ENCODE measurements at places on chromosomes 1 and 21. TPM values are rescaled to one million over a fixed set of nuclear protein-coding genes. Genes with fewer than 3 reads are reported as not detected.

The AMY1B gene
- total RNA-seq, result not detected

The BATF3 gene
- not detected for total RNA-seq

The VPS26C gene
- 80.5 TPM for total RNA-seq

GRCh38 chr1:248361121-248361715 lies at the start of gene OR2T4:
Gene OR2T4, plus strand, starts transcription at chr1:248361665. Its CDS starts 0 bp downstream, at chr1:248361665.
- H3K27ac ChIP-seq, result no peak within 1 kb of the TSS
- no peaks in the 10 kb centered on the region for H3K27me3 ChIP-seq
- H3K36me3 ChIP-seq, result no peaks in the 10 kb centered on the region
- no peak for DNase-seq
- no peaks in the 10 kb centered on the region for H3K4me1 ChIP-seq

DNA sequence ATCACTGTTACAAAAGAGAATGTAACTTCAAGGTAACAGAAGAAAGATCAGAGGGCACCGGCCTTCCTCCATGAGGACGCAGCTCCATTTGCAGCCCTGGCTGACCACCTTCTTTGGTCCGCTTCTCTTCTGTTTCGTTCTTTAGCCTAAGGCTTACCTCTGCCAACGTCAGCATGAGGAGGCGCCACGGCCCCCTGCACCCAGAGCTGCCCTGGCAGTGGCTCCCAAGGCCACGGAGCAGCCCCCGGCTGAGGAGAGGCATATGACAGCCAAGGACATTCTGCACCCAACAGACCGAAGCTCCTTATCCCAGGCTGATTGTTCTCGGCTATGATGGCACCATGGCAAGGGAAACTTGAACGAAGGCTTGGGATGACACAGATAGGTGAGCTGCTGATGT lies 250.3 kb downstream of the TOMM20 start:
- no peak overlapping the region for H3K27ac ChIP-seq
- no peak for DNase-seq
- no peaks in the 10 kb centered on the region for H3K4me1 ChIP-seq
- no peaks in the 10 kb centered on the region for H3K36me3 ChIP-seq
- no peaks in the 10 kb centered on the region for H3K27me3 ChIP-seq
- no peak overlapping the region for H3K4me3 ChIP-seq

- no peak overlapping the region for H3K4me3 ChIP-seq
- no peaks in the 10 kb centered on the region for H3K27me3 ChIP-seq
- no peaks in the 10 kb centered on the region for H3K36me3 ChIP-seq
- peaks cover 27% of the 10 kb centered on the region for H3K4me1 ChIP-seq
Measured at GRCh38 chr1:178262120-178262500, 168.2 kb downstream of the RASAL2 start.

DNA sequence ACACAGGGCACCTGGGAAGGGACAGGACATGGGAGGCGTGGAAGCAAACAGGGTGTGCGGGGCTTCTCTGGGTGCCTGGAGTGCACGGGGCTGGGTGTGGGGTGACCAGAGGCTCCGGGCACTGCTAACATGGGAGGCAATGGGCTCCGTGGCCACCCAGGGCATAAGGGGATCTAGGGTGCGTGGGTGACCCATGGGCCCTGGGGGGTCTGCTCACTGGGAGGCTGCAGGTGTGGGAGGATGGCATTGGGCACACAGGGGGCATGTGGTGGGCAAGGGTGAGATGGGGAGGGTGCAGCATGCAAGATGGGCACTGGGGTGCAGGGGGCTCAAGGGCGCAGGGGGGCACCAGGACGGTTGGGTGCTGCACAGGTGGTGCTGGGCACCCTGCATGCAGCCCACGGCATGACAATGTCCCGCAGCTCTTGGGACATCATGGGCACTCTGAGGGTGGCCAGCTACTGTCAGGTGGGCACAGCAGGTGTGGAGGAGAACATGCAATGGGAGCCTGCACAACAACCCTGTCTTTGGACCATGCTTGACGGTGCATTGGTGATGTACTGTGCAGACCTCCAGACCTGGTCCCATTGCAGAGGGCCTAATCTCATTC lies 15.1 kb downstream of the TRIM11 start:
- no peak overlapping the region for H3K4me3 ChIP-seq
- no peak for DNase-seq
- no peak overlapping the region for H3K27ac ChIP-seq
- no peaks in the 10 kb centered on the region for H3K27me3 ChIP-seq
- no peaks in the 10 kb centered on the region for H3K4me1 ChIP-seq

DNA sequence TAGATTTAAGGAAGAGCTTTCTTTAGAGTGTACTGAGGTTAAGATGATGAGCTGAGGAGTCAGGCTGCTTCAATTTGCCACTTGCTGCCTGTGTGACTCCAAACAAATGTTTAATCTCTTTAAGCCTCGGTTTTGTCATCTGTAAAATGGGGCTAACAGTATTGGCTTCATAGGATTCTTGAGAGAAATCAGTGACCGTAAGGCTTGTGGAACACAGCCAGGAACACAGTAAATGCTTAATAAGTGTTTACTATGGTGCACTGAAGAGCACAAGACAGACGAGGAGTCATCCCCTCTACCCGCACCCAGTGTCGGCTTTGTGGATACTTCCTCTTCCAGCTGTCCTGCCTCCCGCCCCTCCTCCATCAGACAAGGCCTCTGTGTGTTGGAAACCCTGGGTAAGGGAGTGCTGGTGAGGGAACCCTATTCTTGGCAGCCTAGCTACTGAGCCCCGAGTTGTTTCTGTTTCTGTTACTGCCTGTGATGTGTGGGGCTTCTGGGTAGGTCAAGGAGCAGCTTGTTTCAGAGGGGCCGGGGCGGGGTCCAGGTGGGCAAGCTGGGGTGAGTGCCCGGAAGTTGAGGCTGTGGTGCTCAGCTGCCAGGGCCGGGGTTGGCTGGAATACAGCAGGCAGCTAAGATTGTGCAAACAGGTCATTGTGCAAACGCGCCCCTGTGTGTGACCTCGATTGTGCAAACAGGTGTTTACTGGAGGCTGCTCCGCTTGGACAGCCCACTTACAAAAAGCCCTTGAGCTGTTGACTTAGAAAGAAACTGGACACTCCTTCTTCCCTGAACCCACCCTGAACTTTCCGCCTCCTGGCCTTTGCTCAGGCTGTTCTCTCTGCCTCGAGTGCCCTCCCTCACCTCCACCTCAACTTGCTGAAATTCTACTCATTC lies 4.0 kb upstream of the CSF3R start:
- no peak overlapping the region for H3K4me3 ChIP-seq
- DNase-seq, result no peak
- no peaks in the 10 kb centered on the region for H3K36me3 ChIP-seq
- no peaks in the 10 kb centered on the region for H3K27me3 ChIP-seq

GRCh38 chr1:216894494-216894893 lies 171.3 kb upstream of the ESRRG start:
- DNase-seq, result no peak
- H3K27ac ChIP-seq, result no peak overlapping the region
- H3K36me3 ChIP-seq, result no peaks in the 10 kb centered on the region
- peaks cover 17% of the 10 kb centered on the region for H3K4me1 ChIP-seq
- no peak overlapping the region for H3K4me3 ChIP-seq
- H3K27me3 ChIP-seq, result no peaks in the 10 kb centered on the region

DNA sequence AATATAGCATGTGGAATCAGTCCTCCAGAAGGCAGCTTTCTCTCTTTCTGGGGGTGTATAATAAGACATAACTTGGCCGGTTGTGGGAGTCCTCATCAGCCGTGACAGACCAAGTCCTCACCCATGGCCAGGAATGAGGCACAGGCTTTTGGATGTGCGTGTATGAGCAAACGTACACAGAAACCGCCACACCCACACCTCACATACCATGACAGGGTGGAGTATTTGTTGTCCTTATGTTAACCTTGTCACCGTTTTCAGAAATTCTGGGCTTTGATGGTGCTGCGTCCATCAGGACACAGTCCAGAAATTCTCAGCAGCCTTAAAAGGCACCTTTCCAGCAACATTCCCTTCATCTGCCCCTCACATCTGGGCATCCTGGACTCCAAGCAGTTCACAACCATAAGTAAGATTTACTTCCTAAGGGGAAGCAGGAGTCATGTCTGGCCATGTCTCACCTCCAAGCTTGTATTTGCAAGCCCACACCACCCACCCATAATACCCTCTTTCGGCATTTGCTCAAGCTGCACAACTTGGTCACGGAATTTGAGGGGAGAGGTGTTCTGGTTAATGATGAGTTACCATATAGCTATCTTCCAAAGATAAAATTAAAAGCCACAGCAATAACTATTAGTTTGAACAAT lies 12.4 kb downstream of the C1orf116 start:
- H3K4me1 ChIP-seq, result peaks cover 4% of the 10 kb centered on the region
- H3K27me3 ChIP-seq, result no peaks in the 10 kb centered on the region
- no peak overlapping the region for H3K27ac ChIP-seq
- no peak overlapping the region for H3K4me3 ChIP-seq
- no peaks in the 10 kb centered on the region for H3K36me3 ChIP-seq
- DNase-seq, result no peak

DNA sequence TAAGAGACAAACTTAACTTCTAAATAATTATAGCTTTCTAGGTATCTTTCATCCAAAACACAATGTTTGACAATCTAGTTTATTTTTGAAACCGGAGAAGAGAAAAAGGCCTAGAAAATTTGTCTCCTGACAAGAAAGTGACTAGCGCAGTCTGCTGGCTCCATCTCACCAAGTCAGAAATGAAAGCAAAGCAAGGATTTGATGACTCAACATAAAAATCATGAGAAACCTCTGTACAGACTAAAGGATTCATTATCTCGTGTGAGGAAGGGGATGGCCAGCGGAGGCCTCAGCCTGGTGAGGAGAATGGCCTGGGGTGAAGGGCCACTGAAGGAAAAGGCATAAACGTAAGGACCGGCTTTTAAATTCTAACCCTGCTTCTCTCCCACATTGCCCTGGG lies 20.0 kb upstream of the TSNAX start:
- no peaks in the 10 kb centered on the region for H3K27me3 ChIP-seq
- H3K27ac ChIP-seq, result no peak overlapping the region
- no peak for DNase-seq
- H3K4me3 ChIP-seq, result no peak overlapping the region
- H3K36me3 ChIP-seq, result no peaks in the 10 kb centered on the region

- no peaks in the 10 kb centered on the region for H3K4me1 ChIP-seq
- no peak for DNase-seq
- no peak overlapping the region for H3K4me3 ChIP-seq
- H3K36me3 ChIP-seq, result no peaks in the 10 kb centered on the region
Measured at GRCh38 chr21:33849834-33850233, 65.8 kb downstream of the ATP5PO start.

- H3K4me1 ChIP-seq, result peaks cover 5% of the 10 kb centered on the region
- peaks cover 48% of the 10 kb centered on the region for H3K27me3 ChIP-seq
- no peak for DNase-seq
- no peaks in the 10 kb centered on the region for H3K36me3 ChIP-seq
- no peak overlapping the region for H3K27ac ChIP-seq
Measured at GRCh38 chr1:39926343-39926793, 24.7 kb upstream of the MYCL start.

DNA sequence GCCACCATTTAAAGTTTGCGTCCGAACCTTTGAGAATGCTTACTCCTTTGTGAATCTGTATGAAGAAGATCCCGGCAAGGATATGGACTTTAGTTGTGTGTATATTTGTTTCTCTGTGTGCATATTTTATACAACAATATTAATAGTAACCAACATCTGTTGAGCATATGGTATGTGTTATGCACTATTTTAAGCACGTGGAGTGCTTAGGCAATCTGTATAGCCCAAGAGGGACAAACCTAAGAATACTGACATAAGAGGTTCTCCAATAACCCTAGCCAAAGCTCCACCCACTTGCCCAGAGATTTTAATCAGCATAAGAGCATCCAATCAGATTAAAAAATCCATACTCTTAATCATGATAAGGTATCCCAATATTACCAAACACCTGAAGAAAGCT lies 92.7 kb downstream of the MAB21L3 start:
- no peaks in the 10 kb centered on the region for H3K36me3 ChIP-seq
- DNase-seq, result no peak
- H3K27ac ChIP-seq, result no peak overlapping the region
- no peak overlapping the region for H3K4me3 ChIP-seq

Data from neural progenitor cell (in vitro differentiated cells).